ENCODE measurements at places on chromosomes 5 and 9.
A peak's percentile ranks its signal among the peaks of the same experiment; 100 is the strongest.

- no peak for DNase-seq
Observed at GRCh38 chr5:36611520-36612274, 5.3 kb downstream of the SLC1A3 start.

GRCh38 chr9:130368631-130369103 is 76.1 kb upstream of the ASS1 start:
- DNase-seq = peak; percentile 7

DNA sequence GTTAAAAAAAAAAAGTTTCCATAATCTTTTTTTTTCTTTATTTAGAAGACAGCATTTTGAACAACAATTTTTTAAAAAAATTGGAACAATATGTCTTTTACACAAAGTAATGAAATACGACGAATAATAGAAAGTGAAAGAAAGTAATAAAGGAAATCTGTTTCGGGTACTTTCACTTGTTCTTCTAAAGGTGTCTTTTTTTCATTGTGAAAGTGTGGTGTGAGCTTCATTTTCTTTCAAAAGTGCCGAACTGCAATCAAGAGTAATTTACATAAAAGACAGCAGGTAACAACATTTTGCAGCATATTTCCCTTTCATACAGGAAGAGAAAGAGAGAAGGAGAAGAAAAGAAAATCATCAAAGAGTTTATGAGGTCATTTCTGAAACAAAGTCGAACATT is 159.7 kb upstream of the CDH12 start:
- no peak for DNase-seq

DNA sequence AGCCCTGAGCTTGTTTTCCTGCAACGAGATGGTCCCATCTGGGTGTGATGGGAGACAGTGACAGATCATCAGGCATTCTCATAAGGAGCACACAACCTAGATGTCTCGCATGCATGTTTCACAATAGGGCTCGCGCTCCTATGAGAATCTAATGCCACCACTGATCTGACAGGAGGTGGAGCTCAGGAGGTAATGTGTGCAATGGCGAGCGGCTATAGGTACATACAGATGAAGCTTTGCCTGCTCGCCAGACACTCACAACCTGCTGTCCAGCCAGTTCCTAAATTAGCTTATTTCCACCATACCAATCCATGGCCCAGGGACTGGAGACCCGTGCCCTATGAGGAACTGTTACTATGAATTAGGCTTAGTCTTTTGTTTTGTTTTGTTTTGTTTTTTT is 55.3 kb upstream of the SLC30A5 start:
- DNase-seq = no peak

DNA sequence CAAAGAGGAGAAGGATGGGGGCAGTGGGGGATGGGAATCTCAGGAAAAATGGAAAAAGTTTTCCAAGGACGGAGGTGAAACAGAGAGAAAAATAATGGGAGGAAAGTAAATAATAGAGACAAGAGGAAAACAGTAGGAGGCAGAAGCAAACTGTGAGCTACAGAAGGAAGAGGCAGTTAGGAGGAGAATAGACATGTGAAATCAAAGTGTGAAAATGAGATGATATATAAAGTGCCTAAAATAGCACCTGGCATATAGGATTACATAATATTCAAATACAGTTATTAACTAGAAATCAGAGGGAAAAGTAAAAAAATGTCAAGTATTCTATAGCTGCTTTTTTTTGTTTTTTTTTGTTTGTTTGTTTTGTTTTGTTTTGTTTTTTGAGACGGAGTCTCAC is 44.0 kb upstream of the PLIN2 start:
- no peak for DNase-seq

GRCh38 chr5:139849942-139850341 is 54.3 kb downstream of the PSD2 start:
- no peak for DNase-seq

All from activated CD4-positive, alpha-beta T cell treated with anti-CD3 and anti-CD28 coated beads for 24 hours (primary cell).